Fibroblast of gingiva (primary cell): ENCODE measurements at places on chromosomes 12 and 14.

DNA sequence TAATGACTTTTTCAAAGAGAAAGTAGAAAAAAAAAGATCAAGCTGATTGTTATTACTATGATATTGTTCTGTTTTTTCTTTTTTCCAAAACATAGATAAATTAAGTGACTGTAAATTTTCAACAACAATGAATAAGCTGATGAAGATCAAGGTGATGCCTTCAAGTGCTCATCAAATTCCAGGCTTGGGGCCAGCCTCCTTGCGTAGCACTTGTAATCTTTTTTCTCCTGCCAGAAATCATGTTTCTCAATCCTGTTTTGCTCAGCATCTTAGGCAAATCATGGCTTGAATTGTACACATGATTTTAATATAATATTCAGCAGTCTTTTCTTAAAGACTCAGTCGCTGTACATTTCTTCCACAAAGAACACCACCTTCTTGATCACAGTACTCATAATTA is 333.2 kb downstream of the NPAS3 start:
- no peak for DNase-seq

GRCh38 chr12:124213666-124214347 is 81.1 kb upstream of the RFLNA start:
- no peak for DNase-seq

GRCh38 chr14:98906123-98906995 is 365.6 kb downstream of the BCL11B start:
- DNase-seq, result no peak

DNA sequence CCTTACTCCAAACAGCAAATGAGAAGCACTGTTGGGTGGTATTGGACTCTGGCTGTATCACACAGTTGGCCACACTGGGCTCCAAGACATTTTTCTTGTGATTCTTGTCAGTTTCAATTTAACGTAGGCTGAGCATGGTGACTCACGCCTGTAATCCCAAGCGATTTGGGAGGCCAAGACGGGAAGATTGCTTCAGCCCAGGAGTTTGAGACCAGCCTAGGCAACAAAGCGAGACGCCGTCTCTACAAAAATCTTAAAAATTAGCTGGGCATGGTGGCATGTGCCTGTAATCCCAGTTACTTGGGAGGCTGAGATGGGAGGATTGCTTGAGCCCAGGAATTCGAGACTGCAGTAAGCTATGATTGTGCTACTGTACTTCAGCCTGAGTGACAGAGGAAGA is 35.3 kb upstream of the PLEKHD1 start:
- no peak for DNase-seq

GRCh38 chr12:124557518-124558223 is 9.7 kb downstream of the NCOR2 start:
- DNase-seq, result no peak

DNA sequence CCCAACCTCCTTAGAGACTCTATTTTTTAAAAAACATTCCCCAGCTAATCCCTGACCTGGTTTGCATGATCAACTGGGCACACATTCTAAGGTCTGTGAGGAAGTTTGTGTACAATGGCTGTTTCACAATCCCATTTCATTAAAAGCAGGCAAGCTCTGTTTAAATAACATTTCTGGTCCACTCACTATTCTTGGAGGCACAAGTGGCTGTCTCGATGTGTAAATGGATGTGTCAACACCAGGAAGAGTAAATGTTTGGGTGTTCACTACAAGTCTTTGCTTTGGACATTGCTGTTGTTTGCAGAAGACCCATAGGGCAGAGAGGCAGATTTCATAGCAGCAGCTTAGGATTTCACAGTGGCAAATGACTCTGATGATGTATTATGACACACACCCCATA is 98.3 kb downstream of the PDZRN4 start:
- no peak for DNase-seq

GRCh38 chr12:124191024-124191359 is 103.9 kb upstream of the RFLNA start:
- DNase-seq, result no peak

DNA sequence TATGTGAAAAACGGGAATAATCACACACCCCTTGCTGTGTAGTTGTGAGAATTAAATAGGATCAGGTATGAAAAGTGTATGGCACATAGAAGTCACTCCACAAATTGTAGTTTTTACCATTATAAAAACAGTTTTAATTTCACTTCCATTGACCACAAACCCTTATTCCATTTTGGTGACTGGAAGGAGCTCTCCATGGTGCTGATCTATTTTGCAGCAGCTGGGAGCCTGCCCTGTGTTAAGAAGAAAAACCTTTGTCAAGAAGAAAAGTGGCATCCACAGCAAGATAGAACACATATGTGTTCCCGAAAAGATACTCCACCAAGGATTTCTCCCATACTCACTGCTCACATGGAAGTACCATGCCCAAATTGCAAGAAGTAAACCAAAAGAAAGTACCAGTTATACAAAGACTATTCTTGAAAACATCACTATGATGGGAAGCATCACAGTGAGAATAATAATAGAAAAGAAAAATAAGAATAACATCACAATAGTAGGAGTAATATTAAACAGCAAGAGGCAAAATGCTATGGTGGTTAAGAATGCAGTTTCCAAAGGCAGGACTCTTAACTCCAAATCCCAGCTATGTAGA is 58.7 kb downstream of the TUNAR start:
- no peak for DNase-seq

DNA sequence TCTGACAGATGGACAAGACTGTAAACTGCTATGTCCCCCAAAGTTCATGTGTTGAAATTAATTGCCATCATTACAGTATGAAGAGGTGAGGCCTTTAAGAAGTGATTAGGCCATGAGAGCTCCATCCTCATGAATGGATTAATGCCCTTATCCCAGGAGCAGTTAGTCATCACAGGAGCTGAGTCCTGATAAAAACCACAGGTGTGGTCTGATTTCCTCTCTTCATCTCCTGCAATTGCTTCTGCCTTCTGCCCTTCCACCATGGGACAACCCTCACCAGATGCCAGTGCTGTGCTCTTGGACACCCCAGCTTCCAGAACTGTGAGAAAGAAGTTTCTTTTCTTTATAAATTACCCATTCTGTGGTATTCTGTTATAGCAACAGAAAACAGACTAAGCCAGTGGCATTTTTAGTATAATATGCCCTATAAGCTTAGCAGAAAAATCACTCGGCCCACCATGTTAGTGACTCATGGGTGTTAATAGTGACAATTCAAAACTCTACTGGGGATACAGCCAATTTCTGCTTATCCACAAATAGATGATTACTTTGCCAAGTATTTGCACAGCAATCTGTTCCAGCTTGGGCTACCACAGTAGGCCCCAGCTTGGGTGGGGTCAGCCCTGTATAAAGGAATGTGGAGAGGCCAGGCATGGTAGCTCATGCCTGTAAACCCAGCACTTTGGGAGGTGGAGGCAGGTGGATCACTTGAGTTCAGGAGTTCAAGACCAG is 129.0 kb upstream of the BCL2L14 start:
- DNase-seq, result peak; percentile 32

GRCh38 chr14:92922883-92923743 is at the start of gene CHGA:
Gene CHGA (plus strand): TSS chr14:92923150. CDS start chr14:92923360, 210 bp downstream.
- DNase-seq, result peak; percentile 13

DNA sequence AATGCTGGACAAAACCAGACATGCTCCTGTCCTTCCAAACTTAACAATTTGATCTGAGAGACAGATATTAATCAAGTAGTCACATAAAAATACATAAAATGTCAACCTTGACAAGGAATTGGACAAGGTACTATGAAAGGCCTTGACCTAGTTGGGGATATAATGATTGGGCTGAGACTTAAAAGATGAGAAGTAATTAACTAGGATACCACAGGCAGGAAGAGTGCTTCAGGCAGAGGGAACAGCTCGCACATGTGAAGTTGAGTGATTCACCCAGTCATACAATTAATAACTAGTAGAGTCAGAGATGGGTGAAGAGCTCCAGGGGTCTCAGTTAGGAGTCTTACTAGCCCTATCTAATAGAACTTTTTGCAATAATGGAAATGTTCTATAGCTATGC is 259.5 kb downstream of the MSRB3 start:
- no peak for DNase-seq

- no peak for DNase-seq
Observed at GRCh38 chr14:58677996-58678395, 40.2 kb downstream of the DACT1 start.

DNA sequence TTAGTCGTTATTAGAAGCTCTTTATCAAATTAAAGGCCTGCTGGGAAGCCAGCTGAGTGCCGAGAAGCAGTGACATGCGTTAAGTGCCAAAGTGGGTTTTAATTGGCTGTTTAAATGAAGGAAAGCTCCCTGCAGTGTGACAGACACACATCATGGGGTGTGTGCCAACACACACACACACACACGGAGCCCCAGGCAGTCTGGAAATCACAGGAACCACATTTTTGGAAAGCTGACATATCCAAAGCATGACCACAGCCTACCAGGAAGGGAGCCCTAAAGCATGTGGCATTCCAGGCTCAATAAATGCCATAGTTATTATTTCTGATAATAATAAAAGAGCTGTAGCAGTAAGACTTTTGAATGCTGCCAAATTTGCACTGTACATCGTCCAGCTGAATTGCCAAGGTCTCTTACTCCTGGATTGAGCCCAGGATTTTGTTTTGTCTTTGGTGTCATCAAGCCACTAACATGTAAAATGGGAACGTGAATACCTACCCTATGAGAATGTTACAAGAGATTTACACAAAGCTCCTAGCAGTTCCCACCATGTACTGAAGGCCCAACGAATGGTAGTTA is 135.1 kb downstream of the TMEM30B start:
- DNase-seq, result peak; percentile 94

- no peak for DNase-seq
Observed at GRCh38 chr14:68951800-68952530, 27.1 kb downstream of the ACTN1 start.

- no peak for DNase-seq
Observed at GRCh38 chr12:57119294-57120085, 8.3 kb upstream of the STAT6 start.

GRCh38 chr14:100117633-100118395 is 41.6 kb downstream of the DEGS2 start:
- DNase-seq, result no peak

DNA sequence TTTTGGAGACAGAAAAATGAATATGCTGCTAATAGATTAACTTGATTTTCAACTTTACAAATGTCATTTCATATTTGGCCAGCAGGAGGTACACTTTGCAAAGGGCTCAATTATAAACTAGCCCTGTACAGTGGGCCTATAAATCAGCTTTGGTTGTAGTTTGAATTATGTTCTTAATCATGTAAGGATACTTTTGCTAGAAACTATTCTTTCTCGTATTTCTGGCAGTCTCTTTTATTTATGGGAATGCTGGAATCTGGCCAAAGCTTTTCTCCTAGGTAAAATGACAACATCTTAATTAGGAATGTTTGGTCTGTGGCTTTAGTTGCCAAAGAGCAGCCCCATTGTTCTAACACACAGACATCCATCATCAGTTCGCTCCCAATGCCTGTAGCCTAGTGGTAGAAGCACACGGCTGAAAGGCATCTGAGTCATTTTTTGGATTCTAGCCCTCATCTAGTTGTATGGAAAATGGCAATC is 1322.3 kb upstream of the SEL1L start:
- no peak for DNase-seq

GRCh38 chr12:13745111-13745860 is 236.1 kb downstream of the GRIN2B start:
- no peak for DNase-seq

- DNase-seq, result peak; percentile 75
Observed at GRCh38 chr12:115752913-115753726, 524.4 kb downstream of the MED13L start.

DNA sequence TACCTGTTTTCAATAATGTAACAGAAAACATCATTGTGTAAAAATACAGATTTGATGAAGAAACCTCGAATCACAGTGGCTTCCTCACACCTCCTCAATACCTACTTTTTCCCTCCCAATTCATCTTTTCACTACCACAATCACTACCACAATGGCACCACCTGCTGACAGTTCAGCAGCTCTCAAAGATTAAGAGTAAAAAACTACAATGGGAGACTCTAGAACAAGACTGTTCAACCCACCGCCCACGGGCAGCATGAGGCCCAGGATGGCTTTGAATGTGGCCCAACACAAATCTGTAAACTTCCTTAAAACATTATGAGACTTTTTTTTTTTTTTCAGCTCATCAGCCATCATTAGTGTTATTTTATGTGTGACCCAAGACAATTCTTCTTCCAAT is 15.2 kb downstream of the MED6 start:
- no peak for DNase-seq

- peak; percentile 73 for DNase-seq
Observed at GRCh38 chr12:55742719-55743405, at the start of gene GDF11. Gene GDF11 (plus strand): TSS chr12:55743122. CDS start chr12:55743317, 195 bp downstream.

GRCh38 chr12:90287585-90287984 is 578.9 kb upstream of the ATP2B1 start:
- DNase-seq, result no peak

- peak; percentile 44 for DNase-seq
Observed at GRCh38 chr12:29320295-29321085, 60.5 kb downstream of the ERGIC2 start.

DNA sequence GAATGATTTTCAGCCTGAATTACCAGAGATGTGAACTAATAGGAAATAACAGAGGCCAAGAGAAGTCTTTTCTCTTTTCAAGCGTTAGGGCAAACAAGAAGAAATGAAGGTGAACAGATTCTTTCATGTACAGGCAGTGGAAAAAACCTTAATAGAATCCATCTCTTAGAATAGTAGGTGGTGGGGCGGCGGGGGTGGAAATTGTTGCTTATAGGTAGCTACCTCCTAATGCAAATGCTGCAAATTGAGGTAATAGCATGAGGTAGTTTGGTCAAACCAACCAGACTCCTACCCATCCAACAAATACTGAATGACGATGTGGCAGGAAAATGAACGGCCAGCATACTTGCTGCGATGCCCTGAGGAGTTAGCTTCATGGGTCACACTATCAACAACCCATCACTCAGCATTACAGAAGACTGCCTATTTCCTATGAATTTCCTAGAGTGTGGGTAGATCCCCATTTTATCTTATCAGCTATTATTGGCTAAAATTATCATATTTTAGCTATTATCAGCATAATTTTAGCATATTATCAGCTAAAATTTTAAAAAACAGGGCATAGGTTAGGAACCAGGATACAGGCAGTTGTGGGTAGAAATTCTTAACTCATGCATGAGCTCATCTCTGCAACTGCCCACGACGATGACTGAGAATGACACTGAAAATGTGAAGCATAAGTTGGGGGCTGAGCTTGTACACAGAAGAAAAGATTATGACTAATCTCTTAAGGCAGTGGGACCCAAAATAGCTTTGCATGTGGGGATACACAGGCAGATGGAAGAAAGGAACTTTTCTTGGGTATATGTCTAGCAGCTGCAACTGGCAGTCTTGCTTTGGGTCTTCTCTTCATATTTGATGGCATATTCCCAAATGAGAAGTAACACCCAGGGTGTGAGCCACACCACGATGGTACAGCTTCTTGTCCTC is 68.7 kb downstream of the NIN start:
- peak; percentile 60 for DNase-seq

DNA sequence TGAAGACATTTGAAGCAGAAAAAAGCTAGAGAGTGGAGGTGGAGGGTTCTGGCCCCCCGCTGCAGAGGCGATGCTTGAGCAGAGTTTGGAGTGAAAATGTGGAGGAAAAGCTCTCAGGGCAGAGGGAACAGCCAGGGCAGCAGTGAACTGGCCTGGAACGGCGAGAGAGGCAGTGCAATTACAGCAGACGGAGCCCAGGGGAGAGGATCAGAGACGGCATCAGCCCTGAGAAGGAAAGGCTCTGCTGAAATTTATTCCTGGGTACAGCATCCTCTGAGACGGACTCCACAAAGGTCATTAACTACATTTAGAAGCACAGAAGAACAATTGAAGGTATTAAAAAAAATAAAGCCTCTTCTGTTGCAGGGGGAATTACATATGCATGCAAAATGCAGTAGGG is 14.2 kb downstream of the STON2 start:
- DNase-seq, result no peak

GRCh38 chr14:84826294-84826693 is 703.6 kb upstream of the FLRT2 start:
- DNase-seq, result no peak

GRCh38 chr12:14410841-14411569 is 45.5 kb downstream of the ATF7IP start:
- no peak for DNase-seq
